ENCODE measurements at places on chromosomes 2 and 18. TPM values are rescaled to one million over a fixed set of nuclear protein-coding genes. Genes with fewer than 3 reads are reported as not detected.

GRCh38 chr2:137231628-137232027 lies 466.3 kb downstream of the THSD7B start:
- DNase-seq, result no peak

- DNase-seq, result peak; percentile 92
Observed at GRCh38 chr2:224838335-224838734, 122.2 kb upstream of the CCDC195 start.

DNA sequence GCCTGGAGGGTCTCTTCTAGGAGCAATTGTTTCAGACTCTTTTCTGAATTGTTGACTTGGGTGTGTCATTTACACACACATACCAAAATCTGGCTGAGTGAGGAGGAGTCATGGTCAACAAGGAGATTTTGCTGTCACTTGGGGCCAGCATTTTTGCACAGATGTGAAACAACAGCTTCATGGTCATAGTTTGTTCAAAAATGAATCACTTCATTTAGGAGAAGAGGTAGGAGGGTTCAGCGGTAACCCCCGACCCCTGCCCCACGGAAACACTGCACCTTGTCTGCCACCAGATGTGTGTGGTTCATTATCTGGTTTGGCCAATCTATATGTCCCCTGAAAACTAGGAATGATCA lies 42.2 kb downstream of the LBH start:
- DNase-seq, result no peak

DNA sequence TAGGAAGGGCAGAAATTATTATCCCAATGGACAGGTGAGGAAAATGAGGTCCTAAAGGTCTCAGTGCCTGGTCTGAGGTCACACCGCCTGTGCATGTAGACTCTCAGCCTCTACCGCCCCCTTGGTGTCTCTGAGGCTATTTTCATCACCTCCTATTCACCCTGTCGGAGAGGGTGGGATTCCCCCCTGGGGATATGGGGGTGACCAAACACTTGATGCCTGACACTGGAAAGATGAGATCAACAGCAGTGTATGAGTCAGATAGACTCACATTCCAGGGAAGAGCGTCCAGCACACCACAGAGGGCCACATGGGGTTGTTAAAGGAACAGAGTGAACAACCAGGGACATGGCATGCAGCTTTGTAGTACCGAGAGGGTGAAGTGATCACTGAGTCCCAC lies 199.7 kb downstream of the SMAD2 start:
- DNase-seq, result no peak

GRCh38 chr2:187206071-187206470 lies 242.0 kb downstream of the CALCRL start:
- no peak for DNase-seq

DNA sequence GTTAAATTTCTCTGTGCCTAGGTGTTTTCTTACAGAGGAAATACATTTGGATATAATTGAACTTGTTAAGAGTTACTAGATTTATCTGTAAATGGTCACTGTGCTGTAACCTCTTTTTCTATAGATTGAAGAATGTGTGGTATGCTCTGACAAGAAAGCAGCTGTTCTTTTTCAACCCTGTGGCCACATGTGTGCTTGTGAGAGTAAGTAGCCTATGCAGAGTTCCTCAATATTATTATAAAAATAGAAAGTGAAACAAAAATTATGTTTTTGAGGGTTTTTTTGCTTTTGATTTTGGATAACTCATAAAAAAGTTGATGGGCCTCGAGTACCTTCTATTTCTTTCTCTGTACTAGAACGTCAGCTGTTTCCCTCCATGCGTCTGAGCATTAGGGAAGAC lies 112.4 kb downstream of the MIB1 start:
- DNase-seq, result peak; percentile 54

DNA sequence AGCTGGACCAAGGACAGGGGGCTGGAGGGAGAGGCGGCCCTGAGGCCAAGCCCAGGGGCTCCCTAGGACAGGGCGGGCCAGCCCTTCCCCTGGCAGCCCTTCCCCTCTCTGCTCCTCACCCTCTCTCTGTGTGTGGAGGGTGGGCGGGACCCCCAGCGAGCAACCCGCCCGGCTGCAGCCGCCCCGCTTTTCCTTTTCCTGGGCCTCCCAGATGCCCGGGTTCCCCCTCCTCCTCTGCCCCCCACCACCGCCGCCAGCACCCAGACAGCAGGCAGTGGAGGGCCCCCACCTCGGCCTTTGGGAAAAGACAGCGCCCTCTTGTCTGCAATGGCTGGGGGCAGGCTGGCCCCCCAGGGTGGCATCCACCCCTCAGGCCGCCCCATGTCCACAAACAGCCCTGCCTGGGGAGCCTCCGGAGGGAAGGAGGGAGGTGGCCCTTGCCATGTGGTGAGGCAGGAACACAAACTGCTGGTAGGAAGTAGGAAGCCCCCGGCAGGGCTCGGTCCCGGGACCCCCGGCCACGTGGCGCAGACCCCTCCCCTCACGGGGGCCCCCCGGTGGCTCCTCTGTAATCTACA lies 135.1 kb upstream of the CTDP1 start:
- DNase-seq, result no peak

GRCh38 chr2:60549238-60549927 lies 4.1 kb downstream of the BCL11A start:
- DNase-seq, result peak; percentile 63

DNA sequence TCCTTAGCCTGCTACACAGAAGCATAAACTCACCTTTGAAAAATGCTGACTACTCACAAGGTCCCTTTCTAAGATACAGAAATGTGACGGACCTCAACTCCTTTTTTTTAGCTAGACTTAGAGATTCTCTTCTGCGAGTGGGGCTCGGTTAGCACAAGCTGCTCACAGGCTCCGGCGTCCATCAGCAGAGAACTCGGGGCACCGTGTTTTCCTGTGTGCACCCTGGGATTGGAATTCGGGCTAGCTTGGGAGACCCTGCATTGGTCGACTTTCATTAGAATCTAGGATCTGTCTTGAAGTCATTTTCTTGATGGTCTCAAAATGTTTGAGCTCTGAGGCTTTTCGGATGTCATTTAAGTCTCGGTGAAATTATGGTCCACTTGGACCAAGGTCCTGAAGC lies 191.2 kb downstream of the GBX2 start:
- no peak for DNase-seq

GRCh38 chr2:208983486-208983885 lies 440.4 kb upstream of the MAP2 start:
- no peak for DNase-seq

- no peak for DNase-seq
Observed at GRCh38 chr18:73756256-73757091, 391.2 kb downstream of the FBXO15 start.

DNA sequence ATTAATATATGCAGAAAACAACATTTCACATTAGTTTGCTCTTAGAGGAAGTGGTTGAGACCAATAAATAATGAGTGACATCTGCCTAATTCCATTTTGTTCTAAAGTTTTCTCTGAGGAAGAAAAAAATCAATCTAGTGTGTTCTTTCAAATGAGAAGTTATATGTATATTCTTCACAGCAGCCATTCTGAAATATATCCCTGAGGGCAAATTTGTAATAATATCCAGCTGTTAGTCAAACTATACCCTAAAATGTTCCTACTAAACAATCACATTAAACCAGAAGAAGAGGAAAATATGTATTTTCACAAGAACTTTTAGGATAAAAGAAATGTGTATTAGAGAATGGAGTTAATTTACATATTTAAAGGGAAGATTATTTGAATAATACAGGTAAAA lies 375.1 kb upstream of the CDH19 start:
- no peak for DNase-seq

DNA sequence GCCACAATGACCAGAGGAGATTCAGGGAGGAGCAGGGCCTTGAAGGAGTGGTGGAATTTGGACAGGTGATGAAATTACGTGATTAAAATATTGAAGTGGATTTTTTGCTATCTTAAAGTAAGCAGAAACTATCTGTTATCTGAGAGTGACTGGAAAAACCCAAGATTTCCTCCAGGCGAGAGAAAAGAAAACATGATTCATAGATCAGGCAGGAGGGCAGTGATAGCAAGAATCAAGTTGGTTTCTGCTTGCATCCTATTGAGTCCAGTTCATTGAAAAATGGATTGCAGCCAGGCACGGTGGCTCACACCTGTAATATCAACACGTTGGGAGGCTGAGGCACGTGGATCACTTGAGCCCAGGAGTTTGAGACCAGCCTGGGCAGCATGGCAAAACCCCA lies 127.8 kb downstream of the NXPH2 start:
- no peak for DNase-seq

- DNase-seq, result no peak
Observed at GRCh38 chr2:86498468-86499260, 57.5 kb downstream of the KDM3A start.

DNA sequence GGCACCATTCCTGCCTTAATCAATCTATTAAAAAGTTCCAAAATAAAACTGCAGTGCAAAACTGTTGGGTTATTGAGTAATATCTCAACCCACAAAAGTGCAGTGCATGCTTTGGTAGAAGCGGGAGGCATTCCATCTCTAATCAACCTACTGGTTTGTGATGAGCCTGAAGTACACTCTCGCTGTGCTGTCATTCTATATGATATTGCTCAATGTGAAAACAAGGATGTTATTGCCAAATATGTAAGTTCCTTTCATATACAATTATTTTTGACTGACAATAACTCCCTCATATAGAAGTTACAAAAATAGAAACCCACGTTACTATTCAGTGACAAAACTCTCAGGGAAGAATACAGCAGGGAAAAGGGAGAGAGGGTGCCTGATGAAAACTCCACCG lies 43.0 kb downstream of the OSGEPL1 start:
- DNase-seq, result no peak

The ENOSF1 gene
- 38.6 TPM for total RNA-seq

The INO80B gene
- total RNA-seq, result 26.0 TPM

The SLC14A1 gene
- 4.0 TPM for total RNA-seq

The CHRND gene
- total RNA-seq, result 34.2 TPM

The LBX2 gene
- total RNA-seq, result not detected

The PSD4 gene
- total RNA-seq, result 16.4 TPM

The FIGN gene
- 1.9 TPM for total RNA-seq

The KATNAL2 gene
- total RNA-seq, result 4.7 TPM

The PLGLB1 gene
- 12.5 TPM for total RNA-seq

The TCF23 gene
- not detected for total RNA-seq

The SOWAHC gene
- 23.0 TPM for total RNA-seq

The ASXL3 gene
- 4.3 TPM for total RNA-seq

The REV1 gene
- total RNA-seq, result 83.9 TPM

The ELOA2 gene
- not detected for total RNA-seq

The GCG gene
- total RNA-seq, result not detected

Data from tongue (tissue), 3 donors.